Caudate nucleus (tissue), 63 donors: ENCODE measurements at places on chromosomes 3 and 15.

- DNase-seq: no peak
Observed at GRCh38 chr3:19065027-19065426, 83.3 kb upstream of the KCNH8 start.

GRCh38 chr15:39997031-39997430, 42.0 kb downstream of the SRP14 start:
- no peak for DNase-seq

DNA sequence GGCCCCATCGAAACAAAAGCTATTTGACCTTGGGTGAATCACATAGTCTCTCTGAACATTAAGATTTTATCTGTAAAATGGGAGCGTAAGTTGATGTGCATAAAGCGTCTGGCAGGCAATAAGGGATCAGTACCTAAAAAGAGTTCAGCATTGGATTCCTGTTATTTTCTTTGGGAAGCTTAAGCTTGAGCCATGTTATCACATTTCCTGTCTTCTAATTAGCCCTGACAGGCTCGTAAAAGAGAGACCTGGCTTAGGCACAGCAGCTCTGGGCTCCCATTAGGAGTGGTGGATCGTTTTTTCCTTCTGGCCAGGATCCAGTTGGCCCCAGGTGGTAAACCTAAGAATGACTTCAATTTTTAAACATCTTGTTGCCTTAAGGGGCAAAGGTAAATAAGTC, 26.0 kb upstream of the CA12 start:
- DNase-seq: no peak

- no peak for DNase-seq
Observed at GRCh38 chr3:152205097-152205593, 63.6 kb upstream of the MBNL1 start.

- DNase-seq: no peak
Observed at GRCh38 chr15:44550256-44550655, 13.3 kb downstream of the EIF3J start.

GRCh38 chr3:49937090-49937489, 2.9 kb upstream of the RBM6 start:
- DNase-seq: no peak

- DNase-seq: no peak
Observed at GRCh38 chr3:66053550-66054094, 14.9 kb upstream of the MAGI1 start.

DNA sequence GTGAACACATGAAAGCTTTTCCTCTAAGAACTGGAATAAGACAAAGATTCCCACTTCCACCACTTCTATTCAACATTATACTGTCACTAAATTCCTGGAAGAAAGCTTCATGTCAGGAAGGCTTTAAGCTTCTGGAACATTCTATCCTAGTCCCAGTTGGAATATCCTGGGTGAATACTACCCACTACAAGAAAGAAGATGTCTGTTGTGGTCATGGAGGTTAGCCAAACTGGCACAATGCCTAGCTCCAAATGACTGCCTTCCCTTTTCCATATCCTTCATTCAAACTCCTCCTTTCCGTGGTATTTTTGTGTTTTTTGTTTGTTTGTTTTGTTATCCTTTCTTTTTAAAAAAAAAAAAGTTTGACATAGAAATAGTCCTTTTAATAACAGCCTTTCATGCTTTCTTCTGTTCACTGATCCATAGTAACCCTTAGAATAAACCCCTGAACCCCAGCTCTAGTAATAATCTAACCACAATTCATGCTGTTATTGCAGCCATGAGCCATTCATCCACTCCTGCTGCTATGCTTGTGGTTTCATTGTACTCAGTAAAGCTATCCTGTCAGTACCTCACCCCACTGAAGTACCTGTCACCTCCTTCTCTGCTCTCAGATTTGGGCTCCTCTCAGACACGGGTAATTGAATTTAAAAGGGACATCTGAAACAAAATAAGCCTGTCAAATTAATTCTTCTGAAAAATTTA, 447.5 kb downstream of the IGSF11 start:
- DNase-seq: no peak

- no peak for DNase-seq
Observed at GRCh38 chr3:107426223-107426622, 49.0 kb downstream of the CCDC54 start.

DNA sequence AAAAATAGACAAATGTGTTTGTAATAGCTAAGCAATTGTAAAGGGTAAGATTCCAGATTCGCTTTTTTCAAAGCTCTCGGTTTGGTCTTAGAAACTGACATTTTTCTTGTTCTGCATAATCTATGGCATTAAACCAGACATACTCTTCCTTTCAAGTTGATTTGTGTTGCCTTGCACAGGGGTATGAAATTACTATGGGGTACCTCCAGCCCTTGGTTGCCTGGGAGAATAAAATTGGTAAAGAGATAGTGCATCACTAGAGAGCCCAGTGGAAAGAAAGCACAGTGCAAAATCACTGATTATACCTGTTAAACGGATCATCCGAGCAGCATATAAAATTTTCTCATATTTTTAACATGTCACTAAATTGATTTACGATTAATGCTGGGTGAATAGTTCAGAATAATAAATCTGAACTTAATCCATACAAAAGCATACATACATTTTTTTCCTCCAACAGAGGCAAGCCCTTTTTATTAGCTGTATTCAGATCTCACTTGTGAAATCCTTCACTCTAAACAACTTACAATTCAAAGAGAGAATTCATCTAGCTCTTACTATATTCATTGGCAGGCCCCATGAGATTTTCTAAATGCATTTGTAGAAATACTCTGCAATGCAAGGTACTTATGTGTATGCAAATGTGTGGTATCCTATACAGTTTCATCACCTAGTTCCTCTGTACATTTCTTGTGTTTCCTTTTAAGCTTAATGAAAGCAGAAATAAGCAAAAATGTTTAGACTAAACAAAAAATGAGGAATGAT, 224.4 kb downstream of the ROBO1 start:
- DNase-seq: no peak

GRCh38 chr3:160738048-160738447, 18.0 kb upstream of the PPM1L start:
- DNase-seq: no peak
